ENCODE measurements at places on chromosomes 3 and 15.

DNA sequence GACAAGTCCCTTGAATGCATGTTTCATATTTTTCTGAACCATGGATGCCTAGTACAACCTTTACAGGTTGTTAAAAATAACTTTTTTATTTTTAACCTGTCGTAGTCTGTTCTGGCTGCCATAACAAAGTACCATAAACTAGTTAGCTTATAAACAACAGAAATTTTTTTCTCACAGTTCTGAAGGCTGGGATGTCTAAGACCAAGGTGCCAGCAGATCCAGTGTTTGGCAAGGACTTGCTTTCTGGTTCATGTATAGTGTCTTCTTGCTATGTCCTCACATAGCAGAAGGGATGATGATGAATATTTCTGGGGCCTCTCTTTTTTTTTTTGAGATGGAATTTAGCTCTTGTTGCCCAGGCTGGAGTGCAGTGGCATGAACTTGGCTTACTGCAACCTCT, 23.0 kb upstream of the POLR2M start:
- no peak for DNase-seq

- DNase-seq: no peak
These were observed 46.0 kb upstream of the ALDH1L1 start for GRCh38 chr3:126226374-126226773.

GRCh38 chr3:117409701-117410459, 700.3 kb downstream of the TUSC7 start:
- DNase-seq: no peak

GRCh38 chr3:80898211-80898610, 863.2 kb downstream of the GBE1 start:
- DNase-seq: no peak

- no peak for DNase-seq
These were observed 91.0 kb downstream of the TNIK start for GRCh38 chr3:171369156-171369555.

GRCh38 chr3:58575971-58576652, 1.1 kb downstream of the FAM107A start:
- DNase-seq: no peak

GRCh38 chr15:77554306-77555080, 78.2 kb downstream of the LINGO1 start:
- DNase-seq: no peak

GRCh38 chr3:66198437-66199088, 22.2 kb upstream of the SLC25A26 start:
- no peak for DNase-seq

- no peak for DNase-seq
These were observed 78.5 kb downstream of the PPARG start for GRCh38 chr3:12367346-12367745.

- no peak for DNase-seq
These were observed 224.8 kb upstream of the BHLHE40 start for GRCh38 chr3:4754180-4755086.

- no peak for DNase-seq
These were observed 1.6 kb upstream of the CCR5 start for GRCh38 chr3:46369151-46369550.

DNA sequence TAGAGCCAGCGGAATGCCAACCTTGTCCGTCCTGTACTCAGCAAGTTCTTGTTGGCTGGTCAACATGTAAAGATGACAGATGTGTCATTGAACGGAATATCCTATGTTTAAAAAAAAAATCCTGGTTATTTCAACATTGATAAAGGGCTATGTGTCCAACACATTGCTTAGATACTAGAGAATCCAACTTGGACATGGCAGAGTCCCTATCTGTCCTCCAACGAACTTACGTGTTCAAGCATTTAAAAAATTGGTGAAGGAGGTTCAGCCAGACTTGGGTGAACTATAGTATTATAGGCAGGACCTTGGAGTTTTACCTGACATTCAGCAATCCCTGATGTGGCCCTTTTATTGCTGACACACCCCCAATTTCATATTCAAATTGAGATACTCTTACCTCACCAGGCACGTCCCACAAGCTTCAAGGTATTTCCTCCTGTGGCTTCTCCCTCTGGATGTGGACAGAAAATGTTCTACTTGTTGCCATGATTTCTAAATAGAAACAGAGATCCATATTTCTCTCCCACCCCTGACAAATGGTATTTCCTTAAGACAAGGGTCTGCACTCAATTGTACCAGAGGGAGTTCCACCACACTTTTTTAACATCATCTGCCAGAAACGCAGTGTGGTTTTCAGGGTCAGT, 207.7 kb upstream of the TPM1 start:
- no peak for DNase-seq

- DNase-seq: no peak
These were observed at the start of gene CDCP1 for GRCh38 chr3:45145681-45146614. Gene CDCP1, minus strand, starts transcription at chr3:45146378. Its CDS starts 91 bp downstream, at chr3:45146287.

- no peak for DNase-seq
These were observed 50.6 kb downstream of the DGKG start for GRCh38 chr3:186311441-186311840.

GRCh38 chr15:63211549-63211948, 22.1 kb downstream of the RAB8B start:
- no peak for DNase-seq

DNA sequence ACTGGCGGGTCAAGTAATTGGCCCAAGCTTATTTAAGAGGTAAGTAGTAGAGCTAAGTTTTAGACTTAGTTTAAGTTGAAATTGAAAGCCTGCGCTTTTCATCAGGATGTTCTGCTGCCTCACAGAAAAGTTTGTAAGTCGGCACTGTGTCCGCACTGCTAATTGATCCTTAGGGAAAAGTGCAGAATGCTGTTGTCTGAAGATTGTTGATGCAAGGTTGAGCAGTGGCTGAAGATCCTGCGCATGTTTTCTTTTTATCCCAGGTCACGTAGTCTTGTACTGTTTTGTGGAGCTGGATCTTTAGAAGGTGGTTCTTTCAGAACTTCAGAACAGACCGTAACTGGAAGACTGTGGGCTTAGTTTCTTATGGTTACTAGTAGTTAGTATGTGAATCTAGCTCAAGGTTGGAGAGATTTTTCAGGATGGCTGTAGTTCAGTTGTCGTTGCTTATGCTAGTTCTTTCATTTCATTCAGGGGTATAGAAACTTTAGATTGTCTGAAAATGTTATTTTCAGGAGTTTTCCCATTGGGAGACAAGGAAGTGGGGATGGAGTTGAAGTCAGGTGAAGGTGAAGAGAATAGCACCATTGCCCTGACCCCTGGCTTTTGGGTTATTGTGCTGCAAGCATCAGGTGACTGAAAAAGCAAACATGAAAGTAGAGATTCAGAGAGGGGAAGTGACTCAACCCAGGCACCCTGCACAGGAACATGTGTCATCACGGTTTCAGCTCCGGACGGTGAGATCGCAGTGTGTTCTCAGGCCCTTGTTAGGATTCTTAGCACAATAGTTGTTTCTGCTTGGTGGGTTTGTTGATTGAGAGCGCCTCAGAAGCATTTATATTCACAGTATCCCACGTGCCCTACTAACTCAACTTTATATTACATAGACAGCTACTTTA, 32.8 kb downstream of the AKAP13 start:
- no peak for DNase-seq

GRCh38 chr15:61037031-61037430, 192.1 kb downstream of the RORA start:
- no peak for DNase-seq

DNA sequence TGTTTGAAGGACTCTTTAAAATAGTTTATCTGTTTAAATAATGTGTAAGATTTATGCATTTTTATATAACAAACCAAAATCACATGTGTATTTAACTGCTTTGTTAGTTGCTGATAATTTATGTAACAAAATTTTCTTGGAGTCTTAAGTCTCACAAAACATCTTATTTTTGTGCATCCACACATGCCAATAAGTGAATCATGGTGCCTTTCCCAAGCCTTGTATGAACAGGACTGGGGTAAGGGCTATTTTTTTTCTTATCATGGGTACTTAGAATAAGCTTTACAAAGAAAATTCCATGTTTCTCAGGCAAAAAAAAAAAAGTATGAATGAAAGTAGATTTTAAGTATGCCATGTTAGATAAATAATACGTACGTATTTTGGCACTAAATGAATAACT, 132.9 kb upstream of the LRRFIP2 start:
- DNase-seq: no peak

- no peak for DNase-seq
These were observed 439.8 kb upstream of the IL12A start for GRCh38 chr3:159548675-159549335.

Data from NCI-H187 treated with DMSO at 0.1 percent for 48 hours (cell line).